Naive B cell (primary cell): ENCODE measurements at places on chromosomes 3 and 15. TPM values are rescaled to one million over a fixed set of nuclear protein-coding genes. Genes with fewer than 3 reads are reported as not detected.

GRCh38 chr3:104519468-104520227 lies 847.1 kb upstream of the ALCAM start:
- DNase-seq = no peak

DNA sequence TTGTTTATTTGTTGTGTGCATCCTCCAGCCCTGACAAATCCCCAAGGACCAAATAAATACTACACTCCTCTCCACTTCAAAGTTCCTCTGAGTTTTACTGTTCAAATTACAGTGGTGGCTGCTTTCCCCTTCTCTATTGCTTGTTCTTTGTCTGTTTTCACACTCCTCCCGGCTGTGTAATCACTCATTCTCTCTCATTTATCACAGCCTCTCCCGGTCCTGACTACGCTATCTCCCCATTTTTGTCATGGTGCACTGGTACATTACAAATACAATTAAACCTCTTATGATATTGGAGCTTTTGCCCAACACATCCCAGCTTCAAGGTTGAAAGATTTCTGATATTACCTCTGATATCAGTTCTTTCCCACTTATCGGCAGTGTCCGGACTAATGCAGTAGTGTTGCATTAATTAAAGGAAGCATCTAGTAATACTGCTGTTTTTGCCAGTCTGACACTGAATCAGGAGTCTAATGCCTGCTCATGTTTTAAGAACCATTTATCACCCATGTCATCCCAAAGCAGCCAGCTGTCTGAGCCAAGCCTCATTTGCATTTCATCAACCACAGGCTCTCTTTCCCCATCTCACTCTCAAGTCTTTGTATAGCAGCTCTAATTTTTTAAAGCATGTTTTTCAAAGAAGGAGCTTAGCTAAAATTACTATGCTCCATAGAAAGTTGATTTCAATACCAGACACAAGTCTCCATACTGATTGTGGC lies 740.5 kb downstream of the ROBO2 start:
- no peak for DNase-seq

The PLSCR5 gene
- polyA plus RNA-seq = not detected

GRCh38 chr15:57591822-57592367 lies at the start of gene MYZAP:
Gene MYZAP, plus strand, starts transcription at chr15:57591904. Its CDS starts 131 bp downstream, at chr15:57592035.
- peak; percentile 59 for DNase-seq

GRCh38 chr3:195072916-195073564 lies 197.9 kb downstream of the XXYLT1 start:
- no peak for DNase-seq

GRCh38 chr3:140706360-140706759 lies 28.5 kb downstream of the TRIM42 start:
- no peak for DNase-seq

- DNase-seq = no peak
Measured at GRCh38 chr3:150844484-150844883, 60.8 kb downstream of the MINDY4B start.

DNA sequence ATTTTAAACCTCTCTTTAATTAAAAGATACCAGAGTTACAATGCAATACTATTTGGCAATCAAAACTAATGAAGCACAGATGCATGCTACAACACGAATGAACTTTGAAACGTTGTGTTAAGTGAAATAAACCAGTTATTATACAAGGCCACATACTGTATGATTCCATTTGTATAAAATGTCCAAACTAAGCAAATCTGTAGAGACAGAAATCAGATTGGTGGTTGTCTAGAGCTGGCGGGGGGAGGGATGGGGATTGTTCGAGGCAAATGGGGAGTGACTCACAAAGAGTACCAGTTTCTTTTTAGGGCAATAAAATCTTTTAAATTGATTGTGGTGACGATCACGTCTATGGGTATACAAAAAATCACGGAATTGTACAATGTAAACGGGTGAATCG lies 677.0 kb downstream of the NTRK3 start:
- no peak for DNase-seq

DNA sequence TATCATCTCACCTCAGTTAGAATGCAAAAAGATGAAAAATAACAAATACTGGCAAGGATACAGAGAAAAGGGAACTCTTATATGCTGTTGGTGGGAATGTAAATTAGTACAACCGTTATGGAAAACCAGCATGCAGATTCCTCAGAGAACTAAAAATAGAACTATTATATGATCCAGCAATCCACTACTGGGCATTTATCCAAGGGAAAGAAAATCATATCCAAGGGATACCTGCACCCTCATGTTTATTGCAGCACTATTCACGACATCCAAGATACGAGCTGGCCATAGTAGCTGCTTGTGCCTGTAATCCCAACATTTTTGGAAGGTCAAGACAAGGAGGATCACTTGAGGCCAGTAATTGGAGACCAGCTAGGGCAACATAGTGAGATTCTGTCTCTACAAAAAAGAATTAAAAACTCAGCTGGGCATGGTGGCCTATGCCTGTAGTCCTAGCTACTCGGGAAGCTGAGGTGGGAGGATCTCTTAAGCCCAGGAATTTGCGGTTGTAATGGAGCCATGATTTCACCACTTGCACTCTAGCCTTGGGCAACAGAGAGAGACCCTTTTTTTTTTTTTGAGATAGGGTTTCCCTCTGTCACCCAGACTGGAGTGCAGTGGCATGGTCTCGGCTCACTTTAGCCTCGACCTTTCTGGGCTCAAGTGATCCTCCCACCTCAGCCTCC lies 26.6 kb downstream of the USP50 start:
- DNase-seq = no peak

The NR2E3 gene
- polyA plus RNA-seq = 0.12 TPM

DNA sequence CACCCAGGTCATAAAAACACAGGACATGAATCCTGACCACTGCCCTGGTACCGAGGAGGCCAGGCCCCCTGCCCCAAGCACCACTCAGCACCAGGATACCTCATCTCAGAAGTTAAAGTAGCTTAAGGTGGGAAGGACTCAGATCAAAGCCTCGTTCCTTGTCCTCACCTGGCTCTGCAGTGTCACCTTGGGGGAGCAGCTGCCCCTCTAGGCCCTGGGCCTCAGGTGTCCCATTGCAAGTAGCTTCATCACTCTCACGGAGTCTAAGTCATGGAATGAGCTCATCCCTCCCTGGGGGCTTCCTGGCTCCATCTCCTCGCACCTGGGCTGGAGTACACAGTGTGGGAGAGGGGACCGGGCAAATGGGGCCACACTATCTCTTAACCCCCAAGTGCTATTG lies 148.0 kb downstream of the TPRA1 start:
- no peak for DNase-seq

The STAC gene
- not detected for polyA plus RNA-seq

The EPHB3 gene
- not detected for polyA plus RNA-seq

The PROK2 gene
- not detected for polyA plus RNA-seq

The CP gene
- 1.1 TPM for polyA plus RNA-seq

DNA sequence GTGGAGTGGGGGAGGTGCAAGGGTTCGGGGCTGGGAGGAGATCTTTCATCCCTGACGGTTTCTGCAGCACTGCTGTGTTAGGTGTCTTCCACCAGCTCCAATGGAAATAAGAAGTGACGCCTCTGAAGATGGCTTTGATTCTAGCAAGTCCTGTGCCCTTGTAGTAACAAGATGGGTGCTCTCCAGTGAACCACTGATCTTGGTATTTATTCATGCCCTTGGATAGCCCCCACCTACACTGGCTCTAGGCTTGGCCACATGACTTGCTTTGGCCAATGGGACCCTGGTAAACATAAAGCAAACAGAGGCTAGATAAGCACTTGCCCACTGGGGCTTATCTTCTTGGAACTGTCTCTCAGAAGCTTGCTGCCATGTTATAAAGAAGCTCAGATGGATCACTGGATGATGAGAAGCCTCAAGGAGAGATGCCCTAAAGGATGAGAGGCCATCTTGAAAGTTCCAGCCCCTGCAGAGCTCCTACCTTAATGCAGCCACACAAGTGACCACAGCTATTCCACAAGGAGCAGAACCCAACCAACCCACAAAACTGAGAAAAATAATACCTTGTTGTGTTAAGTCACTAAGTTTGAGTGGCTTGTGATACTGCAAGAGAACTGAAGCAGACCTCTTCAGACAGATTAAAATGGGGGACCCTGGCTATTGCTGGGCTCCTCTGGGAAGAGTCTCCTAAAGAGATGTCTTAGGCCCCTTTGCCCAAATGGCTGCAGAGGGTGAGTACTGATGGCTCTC lies 137.9 kb downstream of the PDCD6IP start:
- no peak for DNase-seq

- DNase-seq = peak; percentile 12
Measured at GRCh38 chr3:57393977-57394376, 101.5 kb upstream of the ASB14 start.

DNA sequence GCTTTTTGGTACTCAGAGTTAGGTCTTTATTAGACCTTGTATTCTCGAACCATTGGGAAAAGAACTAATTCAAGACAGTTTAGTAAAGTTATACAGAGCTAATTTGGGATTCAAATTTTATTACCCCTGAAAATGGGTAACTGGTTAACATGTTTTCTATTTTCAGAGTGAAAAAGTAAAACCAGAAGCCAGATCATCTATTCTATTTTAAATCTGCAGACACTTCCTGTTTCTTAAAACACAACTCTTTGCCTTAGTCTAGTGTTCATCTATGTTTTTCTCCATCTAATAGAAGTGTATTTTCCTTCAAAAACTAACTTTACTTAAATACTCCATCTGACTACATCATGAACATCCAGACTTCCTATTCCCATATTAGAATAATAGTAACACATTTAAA lies 113.4 kb downstream of the CCNL1 start:
- no peak for DNase-seq

DNA sequence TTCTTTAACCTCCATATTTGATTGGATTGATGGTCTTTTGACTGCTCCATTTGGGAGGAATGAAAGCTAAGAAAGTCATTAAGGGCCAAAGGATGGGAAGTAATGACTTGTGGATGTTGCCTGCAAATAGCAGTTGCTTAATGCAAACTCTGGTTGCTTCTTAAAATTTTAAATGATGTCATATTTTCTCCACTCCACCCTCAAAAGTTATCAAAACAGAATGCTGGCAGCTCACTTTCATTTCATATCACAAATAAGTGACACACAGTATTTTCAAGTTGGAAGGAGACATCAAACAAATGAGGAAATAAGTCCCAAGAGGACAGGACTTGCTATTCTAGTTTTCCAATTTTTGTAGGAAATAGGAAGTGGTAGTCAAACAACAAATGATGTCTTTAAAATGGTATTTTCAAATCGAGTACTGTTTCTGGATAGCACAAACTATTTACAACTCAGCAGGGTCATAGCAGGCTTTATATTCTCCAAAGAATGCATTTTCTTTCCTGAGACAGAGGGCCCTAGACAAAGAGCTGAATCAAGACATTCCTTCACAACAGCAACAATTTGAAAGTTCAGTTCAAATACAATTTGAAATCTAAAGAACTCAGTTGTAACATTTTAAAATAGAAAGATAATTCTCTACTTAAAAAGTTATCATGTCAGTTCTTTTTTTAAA lies 165.1 kb upstream of the UBE2E1 start:
- DNase-seq = no peak

The C3orf70 gene
- not detected for polyA plus RNA-seq

DNA sequence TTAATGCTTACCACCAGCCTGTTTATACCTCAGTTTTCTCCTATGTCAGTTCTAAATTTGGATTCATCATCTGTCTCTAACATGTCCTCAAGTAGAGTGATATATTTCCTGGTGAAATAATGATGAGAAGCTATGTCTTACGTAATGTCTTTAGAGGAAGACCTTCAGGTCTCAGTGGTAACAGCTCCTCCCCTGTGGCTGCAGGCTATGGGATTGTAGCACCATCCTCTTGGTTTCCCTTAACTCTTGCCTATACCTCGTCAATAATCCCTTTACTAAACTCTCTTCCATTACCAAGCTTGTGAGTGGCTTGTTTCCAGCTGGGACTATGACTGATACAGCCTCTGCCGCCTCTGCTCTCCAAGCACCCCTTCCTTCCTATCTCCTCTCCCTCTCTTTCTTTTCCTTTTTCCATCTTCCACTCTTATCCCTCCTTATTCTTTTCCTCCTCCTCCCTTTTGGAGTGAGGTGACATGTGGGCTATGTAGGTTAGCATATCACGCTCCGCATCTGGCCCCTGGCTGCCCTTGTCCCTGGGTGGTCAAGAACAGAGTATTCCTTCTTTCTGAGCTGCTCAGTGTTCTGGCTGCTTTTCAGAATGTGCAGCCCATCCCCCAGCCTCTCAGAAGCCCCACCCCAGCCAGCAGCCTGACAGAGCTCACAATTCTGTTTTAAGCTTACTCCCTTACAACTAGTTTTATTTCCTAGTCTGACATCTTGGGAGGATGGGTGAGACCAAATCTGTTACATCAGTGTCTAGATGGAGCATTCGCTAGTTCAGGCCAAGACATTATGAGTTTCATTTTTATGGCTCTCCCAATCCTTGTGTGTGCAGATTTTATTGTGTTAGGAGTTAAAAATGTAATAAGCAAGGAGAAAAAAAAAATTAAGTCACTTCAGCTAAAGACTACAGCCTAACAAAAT lies 75.0 kb upstream of the RNU6-1 start:
- DNase-seq = no peak

DNA sequence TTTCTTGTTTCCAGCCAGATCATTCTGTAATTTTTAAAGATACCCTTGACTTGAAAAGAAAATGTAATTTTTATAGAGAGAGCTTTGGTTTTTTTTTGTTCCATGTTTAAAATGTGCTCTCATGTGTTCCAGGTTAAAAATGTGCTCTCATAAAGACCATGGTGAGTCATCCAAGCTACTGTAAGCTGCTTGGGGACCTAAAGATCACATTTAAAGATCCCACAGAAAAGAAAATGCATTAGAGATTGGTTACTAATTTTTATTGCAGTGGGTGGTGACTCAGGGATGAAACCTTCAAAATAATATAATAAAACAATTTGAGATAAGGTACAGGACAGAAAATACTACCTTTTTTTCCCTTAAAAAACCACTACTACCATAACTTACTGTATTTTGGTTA lies 11.0 kb downstream of the TCF12 start:
- DNase-seq = no peak

GRCh38 chr3:21888656-21889055 lies 137.6 kb upstream of the ZNF385D start:
- DNase-seq = no peak

DNA sequence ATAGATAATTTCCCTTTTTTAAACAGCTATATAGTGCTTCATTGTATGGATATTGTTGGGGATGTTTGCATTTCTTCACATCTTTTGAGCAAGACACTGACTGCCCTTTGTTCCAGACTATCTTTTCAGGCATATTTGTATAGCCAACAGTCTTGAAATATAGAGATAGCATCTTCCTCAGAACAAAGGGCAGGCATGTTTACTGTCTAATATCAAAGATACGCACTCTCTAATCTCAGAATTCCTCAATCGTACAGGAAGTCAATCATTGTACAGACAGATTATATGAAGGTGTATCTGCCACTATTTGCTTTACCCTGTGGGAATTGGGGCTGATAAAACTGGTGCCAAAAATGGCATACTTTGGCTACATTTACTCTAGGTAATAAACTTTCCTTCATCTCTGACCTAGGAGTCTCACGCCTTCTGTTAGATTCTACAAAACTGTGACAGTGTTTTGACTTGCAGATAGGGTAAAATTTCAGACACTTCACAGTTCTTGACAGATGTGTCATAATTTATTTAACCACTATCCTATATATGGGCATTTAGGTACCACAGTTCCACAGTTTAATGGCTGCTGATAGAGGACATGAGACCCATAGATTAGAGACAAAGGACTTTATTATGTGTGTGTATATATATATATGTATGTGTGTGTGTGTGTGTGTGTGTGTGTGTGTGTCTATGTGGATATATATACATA lies 321.0 kb downstream of the IGSF11 start:
- DNase-seq = no peak
